NCI-H774 (cell line): ENCODE measurements at places on chromosomes 3 and 15.

DNA sequence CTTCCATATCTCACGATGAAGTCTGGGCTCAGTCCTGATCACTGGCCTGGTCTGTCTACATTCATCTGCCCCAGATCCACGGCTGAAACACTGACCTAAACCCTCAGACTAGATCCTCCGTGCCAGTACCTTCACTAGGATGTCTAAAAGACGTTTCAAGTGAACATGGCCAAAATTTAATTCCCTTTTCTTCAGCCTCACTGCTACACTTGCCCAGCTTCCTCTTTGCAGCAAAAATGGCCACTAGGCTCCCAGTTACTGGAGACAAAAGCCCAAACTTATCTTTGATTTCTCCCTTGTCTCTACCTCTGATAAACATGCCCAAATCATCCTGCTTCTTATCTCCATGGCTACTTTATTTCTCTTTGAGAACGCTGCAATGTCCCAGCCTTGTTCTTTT lies 1.7 kb downstream of the RASSF1 start:
- no peak for DNase-seq

DNA sequence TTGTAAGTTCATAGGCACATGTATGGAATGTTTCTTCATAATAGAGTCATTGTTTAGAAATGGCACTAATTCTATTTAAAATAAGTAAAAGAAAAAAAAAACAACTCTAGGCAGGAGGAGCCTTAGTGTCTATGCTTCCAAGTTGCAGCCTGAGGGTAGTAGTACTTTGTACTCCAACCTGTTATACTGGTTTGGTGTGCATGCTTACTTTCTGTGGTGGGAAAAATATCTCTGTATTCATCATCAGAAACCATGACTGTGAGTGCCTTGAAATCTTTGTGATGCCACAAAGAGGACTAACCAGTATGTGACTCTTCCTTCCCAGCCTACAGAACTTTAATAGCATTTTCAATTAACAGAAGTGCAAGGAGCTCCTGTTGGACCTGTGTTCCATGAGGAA lies 4.4 kb downstream of the NAALADL2 start:
- no peak for DNase-seq

DNA sequence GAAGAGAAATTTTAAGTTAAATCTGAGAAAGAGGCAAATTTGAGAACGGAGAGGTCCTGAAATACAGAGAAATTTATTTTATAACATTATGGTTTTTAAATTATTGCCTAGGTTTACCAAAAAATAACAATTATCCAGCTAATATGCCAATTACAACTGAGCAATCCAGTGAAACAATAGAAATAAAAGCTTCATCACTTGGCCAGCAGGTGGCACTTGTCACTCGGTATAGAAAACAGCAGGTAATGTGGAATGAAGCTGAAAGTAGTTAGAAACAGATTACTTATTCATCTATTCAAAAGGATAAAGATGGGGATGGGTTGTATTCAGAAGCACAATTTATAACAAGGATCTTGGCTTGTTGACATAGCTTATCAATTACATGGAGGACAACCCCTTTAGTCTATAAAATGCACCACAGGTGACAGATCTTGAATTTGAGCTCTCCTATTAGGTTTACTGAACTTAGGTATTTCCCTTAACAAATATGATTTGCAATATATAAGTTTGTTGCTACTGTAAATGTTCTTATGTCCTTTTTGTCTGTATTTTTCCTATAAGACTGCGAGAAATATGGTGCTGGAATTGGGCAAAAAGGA lies 70.1 kb upstream of the GUCA1C start:
- no peak for DNase-seq

DNA sequence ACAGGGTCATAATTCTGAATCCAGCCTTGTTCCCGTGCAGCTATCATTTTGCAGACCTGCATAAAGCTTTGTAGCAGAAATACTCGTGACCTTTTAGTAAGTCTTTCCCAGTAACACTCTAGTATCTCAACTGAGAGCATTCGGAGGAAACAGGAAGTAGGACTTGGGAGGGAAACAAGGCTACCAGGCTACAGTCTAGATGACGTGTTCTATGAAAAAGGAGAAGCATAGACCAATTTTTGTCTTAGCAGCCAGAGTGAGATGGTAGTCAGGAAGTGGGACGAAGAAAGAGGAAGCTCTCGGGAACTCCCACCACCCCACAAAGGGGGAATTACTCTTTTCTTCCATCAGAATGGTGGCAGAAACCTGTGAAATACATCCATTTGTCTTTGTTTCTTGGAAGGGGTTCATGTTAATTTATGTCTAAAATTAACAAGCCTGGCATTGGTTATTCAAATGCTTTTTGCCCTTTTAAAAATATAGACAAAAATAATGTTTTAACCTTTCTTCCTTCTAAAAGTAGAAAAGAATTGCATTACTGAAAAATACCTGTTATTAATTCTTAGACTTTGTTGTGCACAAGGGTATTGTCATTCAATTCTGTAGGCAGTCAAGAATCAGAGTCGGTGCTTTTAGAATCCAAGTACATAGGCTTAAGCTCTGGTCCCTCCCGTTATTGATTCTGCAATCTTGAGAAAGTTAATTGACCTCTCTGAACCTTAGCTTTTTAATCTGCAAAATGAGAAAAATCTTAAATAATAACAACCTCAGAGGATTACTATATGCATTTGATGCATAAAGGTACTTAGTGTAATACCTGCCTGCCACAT lies 1.6 kb upstream of the SUCNR1 start:
- no peak for DNase-seq

- no peak for DNase-seq
These were observed 149.9 kb upstream of the RASGRP1 start for GRCh38 chr15:38714309-38715072.

DNA sequence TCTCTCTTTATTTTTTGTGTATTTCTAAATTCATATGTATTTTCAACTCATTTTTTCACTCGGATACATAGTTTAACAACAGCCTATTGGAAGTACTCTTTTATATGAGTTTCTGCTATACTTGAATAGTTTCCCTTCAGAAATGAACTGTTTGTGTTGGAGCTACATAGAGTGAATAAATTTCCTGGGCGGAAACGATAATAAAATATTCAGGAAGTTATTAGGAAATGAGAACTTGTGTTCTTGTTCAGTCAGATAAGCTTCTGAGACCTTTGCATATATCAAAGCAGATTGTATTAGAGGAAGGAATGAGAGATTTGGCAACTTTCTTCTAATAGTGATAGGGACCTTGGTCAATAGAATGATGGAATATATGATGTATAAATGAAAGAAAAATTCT lies 27.3 kb downstream of the NEO1 start:
- DNase-seq, result no peak

DNA sequence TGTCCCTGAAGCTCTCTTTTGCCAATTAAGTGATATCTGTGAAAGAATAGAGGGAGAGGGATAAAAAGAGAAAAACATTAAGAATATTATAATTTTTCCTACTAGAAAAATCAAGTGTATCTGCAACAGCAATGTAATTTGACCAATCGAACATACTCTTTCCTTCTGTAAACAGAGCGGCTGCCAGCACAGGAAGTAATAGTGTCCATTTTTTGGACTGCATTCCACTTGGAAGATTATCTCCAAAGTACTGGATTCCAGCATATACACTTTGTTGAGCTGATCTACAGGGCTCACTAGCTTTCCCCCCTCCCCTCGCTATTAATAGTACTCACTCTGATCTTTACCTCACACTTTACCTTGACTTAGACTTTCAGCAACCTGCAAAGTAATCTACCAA lies 90.4 kb downstream of the SUCLG2 start:
- DNase-seq, result no peak

DNA sequence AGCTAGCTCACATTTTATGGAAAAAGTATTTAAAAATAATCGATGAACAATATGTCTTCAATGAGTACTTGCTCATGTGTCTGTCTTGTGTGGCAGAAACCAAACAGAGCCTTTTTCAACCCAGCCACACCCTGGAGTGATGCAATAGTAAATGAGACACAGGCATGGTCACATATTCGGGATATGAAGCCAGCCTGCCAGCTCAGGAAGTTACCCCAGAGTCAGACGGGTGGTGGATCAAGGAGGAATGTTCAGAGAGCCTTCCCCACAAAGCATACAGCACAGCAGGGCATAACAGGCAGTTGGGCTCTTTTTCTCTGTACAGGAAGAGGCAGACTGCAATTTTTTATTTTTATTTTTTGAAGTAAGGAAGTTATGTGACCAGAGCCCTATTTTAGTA lies 27.3 kb downstream of the LARP6 start:
- no peak for DNase-seq

DNA sequence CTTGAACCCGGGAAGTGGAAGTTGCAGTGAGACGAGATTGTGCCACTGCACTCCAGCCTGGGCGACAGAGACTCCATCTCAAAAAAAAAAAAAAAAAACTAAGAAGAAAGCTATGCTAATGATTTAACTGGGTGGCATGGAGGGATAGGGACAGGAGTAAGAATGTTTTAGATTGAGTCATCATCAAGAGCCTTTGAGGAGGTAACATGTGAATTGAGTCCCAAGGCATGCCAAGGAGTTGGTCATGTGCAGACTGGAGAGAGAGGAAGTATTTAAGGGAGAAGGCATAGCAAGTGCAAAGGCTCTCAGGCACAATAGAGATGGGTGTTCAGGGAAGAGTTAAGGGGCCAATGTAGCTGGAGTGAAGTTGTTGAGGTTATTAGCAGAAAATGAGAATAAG lies 9.1 kb downstream of the BNC1 start:
- no peak for DNase-seq

GRCh38 chr3:11558002-11558401 lies 85.7 kb downstream of the VGLL4 start:
- DNase-seq, result no peak

GRCh38 chr3:8324747-8325146 lies 176.9 kb upstream of the LMCD1 start:
- no peak for DNase-seq

DNA sequence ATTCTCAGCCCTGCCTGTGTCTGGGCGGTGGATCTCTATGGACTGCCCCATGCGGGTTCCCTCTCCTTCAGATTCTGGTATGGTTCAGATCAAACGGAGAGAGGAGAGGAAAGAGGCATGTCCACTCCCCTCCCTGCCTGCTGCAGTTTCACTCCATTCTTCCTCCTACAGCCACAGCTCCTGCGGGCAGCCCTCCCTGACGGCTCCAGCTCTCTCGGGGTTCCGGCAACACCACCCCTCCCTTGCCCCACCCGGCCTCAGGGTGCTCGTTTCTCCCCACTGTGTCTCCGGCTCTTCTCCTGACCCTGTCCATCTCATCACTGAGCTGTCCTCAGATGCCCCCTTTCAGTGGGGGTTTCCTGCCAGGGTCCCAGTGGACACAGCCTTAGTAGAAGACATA lies 13.9 kb downstream of the TRH start:
- DNase-seq, result no peak

DNA sequence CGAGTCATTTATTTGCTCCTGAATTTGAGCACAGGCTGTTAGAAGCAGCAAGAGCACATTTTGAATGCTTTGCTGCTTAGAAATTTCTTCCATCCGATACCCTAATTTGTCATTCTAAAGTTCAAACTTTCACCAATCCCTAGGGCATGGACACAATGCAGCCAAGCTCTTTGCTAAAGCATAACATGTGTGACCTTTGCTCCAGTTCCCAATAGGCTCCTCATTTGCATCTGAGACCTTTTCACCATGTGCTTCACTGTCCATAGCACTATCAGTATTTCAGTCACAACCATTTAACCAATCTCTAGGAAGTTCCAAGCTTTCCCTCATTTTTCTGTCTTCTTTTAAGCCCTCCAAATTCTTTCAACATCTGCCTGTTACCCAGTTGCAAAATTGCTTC lies 1333.1 kb downstream of the SI start:
- no peak for DNase-seq

DNA sequence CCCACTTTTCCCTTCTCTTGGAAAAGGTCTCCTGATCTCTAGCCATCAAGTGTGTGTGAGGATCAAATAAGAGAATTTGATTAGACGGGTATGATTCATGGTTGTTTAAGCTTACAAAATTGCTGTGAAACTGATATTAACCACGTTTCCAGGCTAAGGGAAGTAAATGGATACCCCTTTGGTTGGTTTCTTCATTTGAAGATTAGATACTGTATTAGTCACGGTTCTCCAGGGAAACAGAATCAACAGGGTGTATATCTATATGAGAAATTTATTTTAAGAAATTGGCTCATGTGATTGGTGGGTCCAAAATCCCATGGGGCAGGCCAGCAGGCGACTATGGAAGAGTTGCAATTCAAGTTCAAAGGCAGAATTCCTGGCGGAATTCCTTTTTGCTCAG lies 112.7 kb upstream of the SELENOK start:
- DNase-seq, result no peak

- DNase-seq, result no peak
These were observed 142.8 kb downstream of the TGFBR2 start for GRCh38 chr3:30749230-30749629.

GRCh38 chr3:73786321-73786807 lies 161.6 kb upstream of the PDZRN3 start:
- DNase-seq, result no peak

DNA sequence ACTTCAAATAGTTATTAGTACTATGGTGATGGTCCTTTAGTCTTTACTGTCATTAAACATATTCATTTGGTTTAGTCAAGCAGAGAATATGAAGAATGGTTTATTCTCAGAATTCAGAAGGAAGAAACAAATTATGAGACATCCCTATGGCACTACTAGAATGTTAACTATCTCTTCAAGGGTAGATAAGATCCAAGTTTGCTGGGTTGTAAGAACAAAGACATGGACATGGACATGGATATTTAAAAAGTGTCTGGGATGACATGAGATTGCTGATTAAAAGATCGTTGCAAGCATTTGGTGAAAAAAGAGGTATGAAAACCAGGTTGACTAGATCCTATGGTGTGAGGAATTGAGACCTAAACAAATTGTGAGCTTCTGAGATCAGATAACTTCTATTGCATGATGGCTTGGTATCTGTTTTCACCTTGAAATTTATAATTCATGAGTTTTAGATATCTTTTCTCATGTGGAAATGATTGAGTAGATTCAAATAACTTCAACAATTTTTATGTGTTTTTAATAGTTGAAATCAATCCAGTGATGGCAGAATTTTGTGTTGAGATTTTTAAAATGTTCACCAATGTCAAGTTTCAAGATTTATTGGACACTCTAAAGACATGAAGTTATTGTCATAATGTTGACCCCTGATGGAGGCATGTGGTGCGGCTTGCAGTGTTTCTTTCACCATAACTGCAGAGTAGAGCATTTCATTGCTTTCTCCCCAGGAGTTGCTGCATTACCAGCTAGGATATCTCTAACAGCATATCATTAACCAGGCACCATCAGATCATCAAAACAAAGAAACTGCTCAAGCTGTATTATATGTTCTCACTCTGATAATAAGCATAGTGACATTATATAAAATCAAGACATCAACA lies 72.6 kb downstream of the NAALADL2 start:
- DNase-seq, result no peak
